Activated CD8-positive, alpha-beta memory T cell treated with anti-CD3 and anti-CD28 coated beads for 1 hour (primary cell): ENCODE measurements at places on chromosomes 5 and 9.

- no peak for DNase-seq
Observed at GRCh38 chr5:14006823-14007520, 62.5 kb upstream of the DNAH5 start.

- DNase-seq = no peak
Observed at GRCh38 chr5:72141440-72142355, 34.4 kb downstream of the MAP1B start.

DNA sequence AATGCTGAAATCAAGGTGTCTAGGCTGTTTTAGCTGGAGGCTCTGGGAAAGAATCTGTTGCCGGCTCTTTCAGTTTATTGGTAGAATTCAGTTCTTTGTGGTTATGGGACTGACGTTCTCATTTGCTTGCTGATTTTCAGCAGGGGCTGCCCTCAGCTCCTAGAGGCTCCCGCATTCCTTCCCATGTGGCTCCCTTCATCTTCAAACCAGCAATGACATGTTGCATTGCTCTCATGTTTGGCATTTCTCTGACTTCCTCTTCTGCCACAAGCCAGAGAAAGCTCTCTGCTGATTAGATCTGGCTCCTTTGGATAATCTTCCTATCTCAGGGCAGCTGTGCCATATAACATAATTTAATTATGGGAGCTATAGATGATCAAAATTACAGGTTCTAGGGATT is 360.3 kb downstream of the LRRC70 start:
- no peak for DNase-seq

DNA sequence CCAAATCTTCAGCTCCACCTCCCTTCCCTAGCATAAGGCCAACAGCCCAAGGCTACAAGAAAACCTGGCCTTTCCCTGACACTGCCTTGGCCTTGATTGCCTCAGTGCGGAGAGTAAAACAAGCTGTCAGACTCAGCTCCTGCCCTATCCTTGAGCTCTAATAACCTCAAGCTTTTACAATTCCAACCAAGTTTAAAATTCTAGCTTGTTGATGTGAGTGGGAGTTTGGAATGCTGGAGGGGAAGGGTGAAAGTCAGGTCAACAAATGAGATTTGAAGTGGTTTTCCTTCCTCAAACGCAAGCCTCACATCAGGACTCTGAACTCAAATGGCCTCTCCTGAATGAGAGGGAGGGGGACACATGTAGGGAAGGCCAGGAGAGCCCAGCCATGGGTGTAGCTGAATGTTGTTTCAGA is 197.0 kb upstream of the VLDLR start:
- no peak for DNase-seq

- no peak for DNase-seq
Observed at GRCh38 chr9:110451726-110452125, 114.1 kb upstream of the TXNDC8 start.

- DNase-seq = no peak
Observed at GRCh38 chr5:178371362-178372111, 138.9 kb upstream of the PHYKPL start.

- DNase-seq = no peak
Observed at GRCh38 chr9:21833090-21833801, 30.8 kb downstream of the MTAP start.

- DNase-seq = no peak
Observed at GRCh38 chr5:129616517-129616916, 131.4 kb upstream of the MINAR2 start.
